ENCODE measurements at places on chromosomes 16 and 17. TPM values are rescaled to one million over a fixed set of nuclear protein-coding genes. Genes with fewer than 3 reads are reported as not detected.

Gene RMI2
- 5.7 TPM for total RNA-seq

Gene TMEM106A
- total RNA-seq, result 5.2 TPM

Gene WFIKKN1
- total RNA-seq, result 0.52 TPM

Gene SLFN12L
- 0.52 TPM for total RNA-seq

Gene KRT25
- not detected for total RNA-seq

Gene TEX2
- 20.4 TPM for total RNA-seq

Measured in skeletal muscle tissue (tissue), 5 donors.